ENCODE measurements at places on chromosomes 7 and 10. TPM values are rescaled to one million over a fixed set of nuclear protein-coding genes. Genes with fewer than 3 reads are reported as not detected.
A peak's percentile ranks its signal among the peaks of the same experiment; 100 is the strongest.

The GATA3 gene
- total RNA-seq = 0.80 TPM

The AGBL3 gene
- total RNA-seq = 2.3 TPM

The COL1A2 gene
- 2.1 TPM for total RNA-seq

The GRIFIN gene
- total RNA-seq = not detected

The ASIC3 gene
- 1.0 TPM for total RNA-seq

The CALHM1 gene
- total RNA-seq = 0.40 TPM

The ZNF425 gene
- 0.69 TPM for total RNA-seq

The PDK4 gene
- 0.21 TPM for total RNA-seq

The KIAA1549 gene
- total RNA-seq = 0.82 TPM

The IFIT3 gene
- 38.9 TPM for total RNA-seq

DNA sequence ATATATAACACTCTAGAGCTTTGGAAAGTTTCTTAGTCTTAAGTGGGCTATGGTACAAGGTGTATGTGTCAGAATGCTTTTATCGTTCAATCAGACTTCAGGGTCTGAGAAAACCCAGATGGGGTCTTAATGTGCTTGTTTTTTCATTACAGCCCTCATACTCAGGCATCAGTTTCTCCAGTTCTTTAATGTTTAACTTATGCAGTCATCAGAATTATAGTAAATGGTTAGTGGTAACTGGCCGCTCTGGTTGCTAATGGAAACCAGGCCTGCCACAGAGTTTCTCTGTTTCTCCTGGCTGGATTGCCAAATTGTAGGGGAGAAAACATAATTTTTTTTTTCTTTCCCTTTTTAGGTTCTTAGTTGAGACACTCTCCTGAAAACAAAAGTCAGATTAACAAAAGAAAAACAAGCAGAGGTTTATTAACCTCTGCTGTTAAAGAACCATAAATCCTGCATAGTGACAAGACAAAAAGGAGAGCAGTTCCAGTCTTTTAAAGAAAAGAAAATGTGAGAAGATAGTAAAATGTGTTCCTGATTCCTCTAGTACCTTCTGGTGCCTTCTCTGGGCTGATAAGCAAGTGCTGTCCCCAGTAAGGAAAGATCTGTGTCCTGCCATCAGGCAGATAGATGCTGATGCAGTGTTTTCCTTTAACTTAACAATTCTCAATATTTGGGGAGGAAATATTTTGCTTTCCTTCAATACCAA, 21.5 kb upstream of the GHITM start:
- no peaks in the 10 kb centered on the region for H3K27me3 ChIP-seq
- no peak overlapping the region for H3K4me3 ChIP-seq
- H3K27ac ChIP-seq = no peak overlapping the region
- no peaks in the 10 kb centered on the region for H3K4me1 ChIP-seq
- H3K36me3 ChIP-seq = no peaks in the 10 kb centered on the region

- DNase-seq = no peak
- no peak overlapping the region for H3K4me3 ChIP-seq
- peaks cover 4% of the 10 kb centered on the region for H3K4me1 ChIP-seq
Observed at GRCh38 chr10:1558906-1559305, 178.4 kb downstream of the ADARB2 start.

GRCh38 chr7:74405899-74406512, 47.7 kb upstream of the GTF2IRD1 start:
- H3K36me3 ChIP-seq = peaks cover 1% of the 10 kb centered on the region
- H3K27me3 ChIP-seq = no peaks in the 10 kb centered on the region
- no peak overlapping the region for H3K27ac ChIP-seq
- no peak for DNase-seq
- H3K4me3 ChIP-seq = no peak overlapping the region

DNA sequence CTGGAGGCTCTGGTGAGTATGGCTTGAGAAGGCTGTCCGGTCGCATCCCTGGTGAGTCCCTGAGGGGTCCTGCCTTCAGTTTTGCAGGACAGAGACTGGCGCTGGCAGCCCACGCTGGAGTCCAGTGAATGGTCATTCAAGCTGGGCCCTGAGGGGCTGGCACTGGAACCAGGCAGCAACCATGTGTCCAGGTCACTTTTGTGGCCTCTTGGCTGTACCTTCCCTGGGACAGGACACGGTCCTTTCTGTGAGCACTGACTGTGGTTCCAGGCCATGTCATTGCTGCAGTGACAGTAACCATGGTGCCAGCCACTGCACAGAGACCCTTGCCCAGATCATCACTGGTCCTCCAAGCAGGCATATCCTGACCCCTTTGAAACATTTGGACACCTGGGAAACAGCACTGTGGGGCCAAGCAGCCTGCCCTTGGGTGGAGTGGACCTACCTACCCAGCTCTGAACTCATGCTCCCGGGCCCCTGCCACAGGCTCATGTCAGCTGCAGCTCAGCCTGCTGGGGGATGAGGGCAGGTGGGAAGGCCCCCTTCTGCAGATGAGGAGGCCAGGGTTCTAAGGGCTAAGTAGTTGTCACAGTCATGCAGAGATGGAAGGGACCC, 72.1 kb downstream of the ADCY1 start:
- no peaks in the 10 kb centered on the region for H3K36me3 ChIP-seq
- H3K4me1 ChIP-seq = peaks cover 4% of the 10 kb centered on the region
- no peak overlapping the region for H3K27ac ChIP-seq
- no peak overlapping the region for H3K4me3 ChIP-seq

DNA sequence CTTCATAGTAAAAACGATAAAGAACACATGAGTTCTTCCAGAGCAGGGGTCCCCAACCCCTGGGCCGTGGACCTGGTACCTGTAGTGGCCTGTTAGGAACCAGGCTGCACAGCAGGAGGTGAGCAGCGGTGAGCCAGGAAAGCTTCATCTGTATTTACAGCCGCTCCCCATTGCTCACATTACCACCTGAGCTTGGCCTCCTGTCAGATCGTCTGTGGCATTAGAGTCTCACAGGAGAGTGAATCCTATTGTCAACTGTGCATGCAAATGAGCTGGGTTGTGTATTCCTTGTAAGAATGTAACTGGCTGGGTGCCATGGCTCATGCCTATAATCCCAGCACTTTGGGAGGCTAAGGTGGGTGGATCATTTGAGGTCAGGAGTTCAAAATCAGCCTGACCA, 229.5 kb downstream of the CNTNAP2 start:
- H3K27ac ChIP-seq = no peak overlapping the region
- no peak overlapping the region for H3K4me3 ChIP-seq
- no peaks in the 10 kb centered on the region for H3K4me1 ChIP-seq

DNA sequence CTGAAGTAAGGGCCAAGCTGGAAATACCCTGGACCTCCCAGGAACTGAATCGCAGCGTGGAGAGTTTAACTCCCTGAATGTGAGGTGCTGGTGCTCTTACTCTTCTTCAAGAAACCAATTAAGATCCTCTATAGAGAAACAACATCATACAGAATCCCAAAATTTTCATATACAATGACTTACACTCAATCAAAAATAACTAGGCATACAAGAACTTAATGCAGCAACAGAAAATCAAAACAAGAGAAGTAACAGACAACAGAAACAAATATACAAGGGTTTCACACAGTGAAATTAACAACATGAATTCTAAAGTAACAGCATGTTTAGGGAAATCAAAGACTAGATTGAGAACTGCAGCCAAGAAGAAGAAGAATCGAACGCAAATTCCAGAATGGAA, 37.7 kb downstream of the RNF216 start:
- peaks cover 11% of the 10 kb centered on the region for H3K36me3 ChIP-seq
- DNase-seq = no peak
- no peak overlapping the region for H3K27ac ChIP-seq
- no peaks in the 10 kb centered on the region for H3K4me1 ChIP-seq

GRCh38 chr10:107011105-107011504, 153.4 kb downstream of the SORCS1 start:
- no peaks in the 10 kb centered on the region for H3K27me3 ChIP-seq
- no peaks in the 10 kb centered on the region for H3K36me3 ChIP-seq
- no peaks in the 10 kb centered on the region for H3K4me1 ChIP-seq
- no peak for DNase-seq
- no peak overlapping the region for H3K27ac ChIP-seq

GRCh38 chr7:77306231-77307067, 106.8 kb upstream of the FGL2 start:
- no peak for DNase-seq
- H3K4me3 ChIP-seq = no peak overlapping the region
- no peaks in the 10 kb centered on the region for H3K27me3 ChIP-seq
- H3K27ac ChIP-seq = no peak overlapping the region

DNA sequence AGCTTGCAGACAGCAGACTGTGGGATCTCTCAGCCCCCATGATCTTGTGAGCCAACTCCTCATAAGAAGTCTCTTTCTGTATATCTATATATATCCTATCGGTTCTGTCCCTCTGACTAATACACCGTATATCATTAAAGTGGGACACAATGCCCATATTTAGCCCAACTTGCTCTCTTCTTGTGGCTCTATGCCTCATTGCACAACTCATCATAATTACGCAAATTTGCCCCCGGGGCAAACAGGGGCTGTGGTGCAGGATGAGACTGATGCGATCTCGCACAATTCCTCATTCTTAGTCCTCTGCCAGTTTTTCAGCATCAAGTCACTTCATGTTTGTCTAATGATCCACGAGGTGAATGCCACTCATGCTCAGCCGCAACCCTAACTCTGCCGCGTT, 183.2 kb downstream of the PRPF18 start:
- no peak for DNase-seq
- no peaks in the 10 kb centered on the region for H3K36me3 ChIP-seq
- H3K4me3 ChIP-seq = no peak overlapping the region
- H3K27me3 ChIP-seq = no peaks in the 10 kb centered on the region
- H3K4me1 ChIP-seq = peaks cover 11% of the 10 kb centered on the region

DNA sequence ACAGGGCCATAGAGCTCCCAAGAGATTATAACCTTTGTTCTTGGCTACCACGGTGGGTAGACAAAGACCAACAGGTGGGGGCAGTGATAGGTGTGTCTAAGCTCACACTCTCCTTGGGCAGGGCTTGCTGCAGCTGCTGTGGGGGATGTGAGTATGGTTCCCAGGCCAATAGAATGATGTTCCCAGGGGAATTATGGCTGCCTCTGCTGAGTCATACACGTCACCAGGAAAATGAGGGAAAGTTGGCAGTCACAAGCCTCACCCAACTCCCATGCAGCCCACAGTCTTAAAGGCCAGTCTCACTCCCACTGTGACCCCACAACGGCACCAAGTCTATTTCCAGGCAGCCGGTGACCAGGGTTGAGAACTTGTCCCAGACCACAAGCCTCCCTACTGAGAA, 453.4 kb upstream of the PODXL start:
- DNase-seq = no peak
- no peaks in the 10 kb centered on the region for H3K36me3 ChIP-seq
- no peak overlapping the region for H3K4me3 ChIP-seq
- no peaks in the 10 kb centered on the region for H3K4me1 ChIP-seq
- H3K27ac ChIP-seq = no peak overlapping the region

GRCh38 chr7:47498229-47499056, 83.5 kb downstream of the TNS3 start:
- no peaks in the 10 kb centered on the region for H3K36me3 ChIP-seq
- no peaks in the 10 kb centered on the region for H3K27me3 ChIP-seq
- H3K27ac ChIP-seq = no peak overlapping the region
- peaks cover 47% of the 10 kb centered on the region for H3K4me1 ChIP-seq
- no peak for DNase-seq

DNA sequence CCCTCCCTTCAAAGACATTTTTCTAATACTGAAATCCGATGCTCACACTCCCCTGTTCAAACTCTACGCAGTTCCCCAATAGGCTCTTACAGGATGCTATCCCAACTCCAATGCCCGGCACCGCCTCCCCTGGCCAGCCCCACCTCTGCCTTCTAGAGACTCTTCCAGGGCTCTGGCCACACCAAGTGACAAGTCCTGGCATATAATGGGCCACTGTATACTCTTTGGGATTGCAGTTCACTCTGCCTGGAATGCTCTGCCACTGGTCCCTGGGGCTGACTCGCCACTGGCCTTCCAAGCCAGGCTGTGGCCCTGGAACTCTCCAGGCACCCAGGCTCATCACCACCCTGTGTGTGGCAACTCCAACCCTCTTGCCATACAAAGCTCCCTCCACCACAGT, 3.1 kb upstream of the BRI3 start:
- no peaks in the 10 kb centered on the region for H3K27me3 ChIP-seq
- no peak overlapping the region for H3K27ac ChIP-seq
- no peaks in the 10 kb centered on the region for H3K36me3 ChIP-seq
- DNase-seq = no peak

DNA sequence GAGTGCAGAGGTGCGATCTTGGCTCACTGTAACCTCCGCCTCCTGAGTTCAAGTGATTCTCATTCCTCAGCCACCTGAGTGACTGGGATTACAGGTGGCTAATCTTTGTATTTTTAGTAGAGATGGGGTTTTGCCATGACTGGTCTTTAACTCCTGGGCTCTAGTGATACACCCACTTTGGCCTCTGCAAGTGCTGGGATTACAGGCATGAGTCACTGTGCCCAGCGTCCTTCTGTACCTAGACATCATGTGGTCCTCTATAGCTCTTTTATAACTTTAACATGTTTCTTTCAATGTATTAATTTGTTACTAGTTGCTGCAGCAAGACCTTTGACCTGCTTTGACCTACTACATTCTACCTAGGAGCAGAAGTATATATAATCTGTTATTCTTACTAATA, 38.7 kb upstream of the BICC1 start:
- no peaks in the 10 kb centered on the region for H3K4me1 ChIP-seq
- H3K27ac ChIP-seq = no peak overlapping the region
- H3K4me3 ChIP-seq = no peak overlapping the region
- H3K27me3 ChIP-seq = no peaks in the 10 kb centered on the region
- no peak for DNase-seq

GRCh38 chr7:66537876-66538275, 90.8 kb upstream of the KCTD7 start:
- no peak for DNase-seq
- H3K4me3 ChIP-seq = no peak overlapping the region
- no peaks in the 10 kb centered on the region for H3K27me3 ChIP-seq
- no peak overlapping the region for H3K27ac ChIP-seq
- no peaks in the 10 kb centered on the region for H3K4me1 ChIP-seq

- H3K27me3 ChIP-seq = no peaks in the 10 kb centered on the region
- no peaks in the 10 kb centered on the region for H3K36me3 ChIP-seq
- peak; percentile 8 for DNase-seq
- H3K27ac ChIP-seq = no peak overlapping the region
- H3K4me3 ChIP-seq = no peak overlapping the region
- no peaks in the 10 kb centered on the region for H3K4me1 ChIP-seq
Observed at GRCh38 chr7:94449151-94449725, 54.5 kb downstream of the COL1A2 start.

DNA sequence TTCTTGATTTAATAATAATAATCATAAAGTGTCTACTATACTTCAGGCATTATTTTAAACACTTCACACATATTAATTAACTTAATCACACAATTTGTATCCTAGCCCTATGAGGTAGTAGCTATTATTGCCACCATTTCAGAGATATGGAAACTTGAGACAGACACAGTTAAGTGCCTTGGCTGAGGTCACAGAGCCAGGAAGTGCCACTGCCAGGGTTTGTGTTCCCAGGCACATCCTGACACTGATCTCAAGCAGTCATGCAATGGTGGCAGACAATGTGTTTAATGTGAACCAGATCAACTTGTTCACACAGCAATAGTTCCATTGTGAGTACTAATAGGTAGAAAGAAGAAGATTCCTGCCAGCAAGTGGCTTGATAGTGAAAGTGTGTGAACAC, 666.0 kb downstream of the SUGCT start:
- H3K27ac ChIP-seq = no peak overlapping the region
- no peaks in the 10 kb centered on the region for H3K27me3 ChIP-seq
- DNase-seq = no peak
- no peaks in the 10 kb centered on the region for H3K36me3 ChIP-seq

GRCh38 chr10:126011995-126012394, 115.6 kb downstream of the FANK1 start:
- H3K36me3 ChIP-seq = no peaks in the 10 kb centered on the region
- no peaks in the 10 kb centered on the region for H3K4me1 ChIP-seq
- H3K27me3 ChIP-seq = no peaks in the 10 kb centered on the region
- no peak for DNase-seq
- H3K4me3 ChIP-seq = no peak overlapping the region

Measured in GM12878 (cell line).